ENCODE measurements at places on chromosomes 13 and 19.

DNA sequence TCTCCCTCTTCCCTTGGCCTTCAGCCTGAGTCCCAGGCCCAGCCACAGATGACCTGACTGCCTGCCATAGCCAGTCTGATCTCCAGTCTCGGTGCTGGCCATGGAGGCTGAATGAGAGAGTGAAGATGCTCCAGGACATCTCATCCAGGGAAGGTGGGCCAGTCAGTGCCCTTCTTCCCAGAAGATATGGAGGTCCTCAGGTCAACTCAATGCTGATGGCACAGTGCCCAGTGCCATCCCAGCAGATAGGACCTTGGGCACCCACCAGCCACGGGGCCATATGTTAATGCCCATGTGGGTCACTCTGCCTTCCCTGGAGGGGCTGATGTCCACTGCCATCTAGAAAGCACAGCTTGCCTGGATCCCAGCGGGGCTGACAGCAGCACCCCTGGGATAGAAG is 7.2 kb downstream of the VSTM2B start:
- no peak for DNase-seq

GRCh38 chr13:80717776-80718175 is 376.9 kb upstream of the SPRY2 start:
- DNase-seq, result no peak

GRCh38 chr19:31548941-31549340 is 199.7 kb upstream of the TSHZ3 start:
- no peak for DNase-seq

- DNase-seq, result no peak
Measured at GRCh38 chr19:5177745-5178450, 162.7 kb downstream of the PTPRS start.

DNA sequence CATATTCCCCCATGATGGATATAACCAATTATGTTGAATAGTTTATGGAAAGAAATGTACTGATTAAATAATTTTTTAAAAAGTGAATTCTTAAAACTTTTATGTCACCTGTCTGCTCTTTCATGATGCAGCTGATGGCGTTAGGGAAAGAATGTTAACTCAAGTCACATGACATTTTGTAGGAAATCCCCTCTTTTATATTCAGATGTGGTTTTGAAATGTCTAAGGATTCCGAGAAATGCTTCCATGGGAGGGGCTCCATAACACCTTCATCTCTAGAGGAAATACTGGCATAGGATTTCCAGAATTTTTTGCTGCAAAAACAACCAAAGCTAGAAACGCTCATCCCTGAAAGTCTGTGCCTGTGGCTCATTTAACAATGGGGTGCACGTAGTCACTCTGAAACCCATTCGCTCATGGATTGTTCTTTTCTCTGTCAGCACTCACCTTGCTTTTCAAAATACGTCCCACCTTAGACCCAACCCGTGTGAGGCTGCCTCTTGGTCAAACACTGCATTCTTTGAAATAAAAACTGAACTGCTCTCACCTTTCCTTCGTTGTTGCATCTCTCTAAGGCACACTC is 288.9 kb downstream of the SHISA2 start:
- no peak for DNase-seq

- DNase-seq, result no peak
Measured at GRCh38 chr19:34218818-34219164, 35.6 kb upstream of the GARRE1 start.

- DNase-seq, result no peak
Measured at GRCh38 chr19:30135093-30135757, 193.2 kb downstream of the URI1 start.

DNA sequence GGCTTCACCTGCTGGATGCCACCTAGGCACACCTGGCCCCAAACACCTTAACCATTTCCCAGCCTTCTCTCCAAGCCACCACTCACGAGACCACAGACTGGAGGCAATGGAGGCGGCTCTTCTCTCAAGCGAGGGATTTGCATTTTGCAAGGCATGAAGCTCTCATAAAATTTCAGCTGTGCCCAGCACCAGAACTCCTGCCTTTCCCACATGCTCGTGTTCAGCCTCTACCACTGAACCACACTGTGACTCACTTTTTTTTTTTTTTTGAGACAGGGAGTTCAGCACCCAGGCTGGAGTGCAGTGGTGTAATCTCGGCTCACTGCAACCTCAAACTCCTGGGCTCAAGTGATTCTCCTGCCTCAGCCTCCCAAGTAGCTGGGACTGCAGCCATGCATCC is 10.6 kb downstream of the NANOS3 start:
- DNase-seq, result no peak

GRCh38 chr19:45424191-45425058 is 708 bp upstream of the ERCC1 start:
- peak; percentile 86 for DNase-seq
